ENCODE measurements at places on chromosomes 7 and 10. TPM values are rescaled to one million over a fixed set of nuclear protein-coding genes. Genes with fewer than 3 reads are reported as not detected.

CAMK1D gene
- total RNA-seq, result 27.2 TPM

CCL24 gene
- not detected for total RNA-seq

RET gene
- 0.12 TPM for total RNA-seq

CPVL gene
- 11.8 TPM for total RNA-seq

SLC16A12 gene
- 6.0 TPM for total RNA-seq

MICALL2 gene
- 3.6 TPM for total RNA-seq

RBP4 gene
- total RNA-seq, result 16.2 TPM

RASA4B gene
- 7.5 TPM for total RNA-seq

HOXA4 gene
- total RNA-seq, result 0.59 TPM

ELFN1 gene
- total RNA-seq, result 6.5 TPM

SORBS1 gene
- 815 TPM for total RNA-seq

C7orf57 gene
- total RNA-seq, result not detected

NPVF gene
- total RNA-seq, result not detected

SPDYE1 gene
- total RNA-seq, result not detected

ADCYAP1R1 gene
- 0.86 TPM for total RNA-seq

TRIM73 gene
- 0.48 TPM for total RNA-seq

SHH gene
- not detected for total RNA-seq

CLRN3 gene
- not detected for total RNA-seq

UCMA gene
- total RNA-seq, result not detected

ABCC2 gene
- total RNA-seq, result 0.15 TPM

IDI2 gene
- total RNA-seq, result 0.24 TPM

OPN1SW gene
- not detected for total RNA-seq

CCDC172 gene
- not detected for total RNA-seq

GPR37 gene
- not detected for total RNA-seq

All from right atrium auricular region (tissue), 2 donors.